Activated CD4-positive, alpha-beta T cell treated with anti-CD3 and anti-CD28 coated beads, Interleukin-2, amount 10 ng/mL, durations not matched to agents 24 days and 14 days (primary cell): ENCODE measurements at places on chromosomes 4 and X.

DNA sequence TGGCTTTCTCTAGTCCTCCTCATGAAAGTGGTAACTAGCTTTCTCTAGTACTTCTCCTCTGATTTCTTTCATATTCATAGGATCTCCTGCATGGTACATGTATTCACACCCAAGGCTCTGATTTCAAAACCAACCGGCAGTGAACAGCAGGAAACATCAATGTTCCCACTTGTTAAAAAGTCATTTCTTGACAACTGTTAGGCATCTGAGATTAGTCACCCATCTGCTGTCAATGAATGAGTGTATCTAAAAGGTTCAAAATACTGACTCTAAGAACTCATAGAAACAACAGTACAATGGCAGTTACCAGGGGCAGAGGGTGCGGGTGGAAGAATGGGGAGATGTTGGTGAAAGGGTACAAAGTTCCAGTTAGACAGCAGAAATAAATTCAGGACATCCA is 31.5 kb upstream of the PUDP start:
- DNase-seq: no peak

- no peak for DNase-seq
Observed at GRCh38 chr4:18512718-18513117, 491.2 kb upstream of the LCORL start.

DNA sequence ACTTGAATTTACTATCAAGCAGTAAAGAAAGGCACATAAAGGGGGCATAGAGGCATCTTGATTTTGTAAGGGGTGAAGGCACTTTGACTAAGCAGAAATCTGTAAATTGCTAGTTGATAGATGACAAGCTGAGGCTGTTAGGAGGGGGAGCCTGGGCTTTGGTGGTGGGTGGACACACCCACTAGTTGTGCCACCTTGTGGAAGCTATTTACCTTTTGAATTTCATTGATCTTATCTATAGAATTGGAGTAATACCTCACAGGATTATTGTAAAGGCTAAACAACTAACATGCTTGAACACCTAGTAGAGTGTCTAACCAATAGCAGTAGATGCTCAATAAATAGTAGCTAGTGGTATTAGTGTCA is 142.8 kb upstream of the KCNIP4 start:
- DNase-seq: no peak

GRCh38 chrX:120380699-120381098 is 18.8 kb downstream of the ATP1B4 start:
- peak; percentile 74 for DNase-seq

DNA sequence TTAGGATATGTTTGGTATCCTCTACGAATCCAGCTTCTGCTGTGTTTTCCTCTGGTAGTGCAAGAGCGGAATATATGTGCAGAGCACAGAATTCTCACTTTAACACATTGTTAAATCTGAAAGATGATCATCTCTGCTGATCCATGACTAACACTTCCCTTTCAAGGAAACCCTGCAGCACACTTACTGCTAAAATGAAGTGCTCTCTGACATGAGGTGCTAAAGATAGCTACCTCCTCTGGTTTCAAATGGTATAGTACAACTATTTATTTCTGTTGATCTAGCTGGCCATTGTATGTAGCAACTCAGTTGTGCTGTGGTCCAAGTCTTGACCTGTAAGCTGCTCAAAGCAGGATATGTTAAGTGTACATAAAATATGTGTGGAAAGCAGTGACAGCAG is 162.4 kb upstream of the FMR1 start:
- DNase-seq: no peak

GRCh38 chrX:11629593-11630211 is 36.0 kb downstream of the ARHGAP6 start:
- DNase-seq: no peak

DNA sequence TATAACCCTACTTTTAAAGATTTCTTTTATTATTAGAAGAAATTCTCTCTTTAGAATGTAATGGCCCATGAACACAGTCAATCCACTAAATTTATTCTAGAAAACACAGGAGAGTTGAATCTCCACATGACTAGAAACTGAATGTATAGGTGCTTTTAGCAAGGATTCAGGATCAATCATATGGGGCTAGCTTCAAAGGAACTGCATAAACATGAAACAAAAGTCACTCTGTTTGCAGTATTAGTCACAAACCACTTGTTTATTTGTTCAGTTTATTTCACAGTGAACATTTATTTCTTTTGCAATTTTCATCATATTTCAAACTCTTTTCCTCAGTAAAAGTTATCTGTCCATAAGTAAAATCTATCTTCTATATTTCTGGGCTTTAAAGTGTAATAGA is 1604.6 kb downstream of the PCDH18 start:
- DNase-seq: no peak

DNA sequence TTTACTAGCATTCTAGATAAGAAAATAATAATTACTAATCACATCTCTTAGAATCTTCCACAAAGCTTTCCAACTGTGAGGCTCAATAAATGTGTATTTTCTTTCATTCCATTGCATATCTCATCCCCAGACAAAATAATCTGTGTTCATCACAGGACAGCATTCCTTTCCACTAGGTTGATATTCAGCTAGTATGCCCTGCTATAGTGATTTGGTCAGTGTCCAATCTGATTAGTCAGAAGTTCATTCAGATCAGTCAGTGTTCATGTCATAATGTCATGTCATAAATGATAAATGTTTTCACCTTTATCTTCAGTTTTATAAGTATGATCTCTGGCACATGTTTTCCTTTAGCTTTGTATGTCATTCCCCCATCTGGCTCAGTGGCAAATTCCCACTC is 611.4 kb downstream of the KCTD8 start:
- DNase-seq: no peak
